ENCODE measurements at places on chromosomes 11 and 22. TPM values are rescaled to one million over a fixed set of nuclear protein-coding genes. Genes with fewer than 3 reads are reported as not detected.

GRCh38 chr11:63022441-63022840 lies 6.8 kb upstream of the SLC22A8 start:
- DNase-seq = no peak

- no peak for DNase-seq
Observed at GRCh38 chr11:3637201-3637600, 4.6 kb downstream of the ART5 start.

DNA sequence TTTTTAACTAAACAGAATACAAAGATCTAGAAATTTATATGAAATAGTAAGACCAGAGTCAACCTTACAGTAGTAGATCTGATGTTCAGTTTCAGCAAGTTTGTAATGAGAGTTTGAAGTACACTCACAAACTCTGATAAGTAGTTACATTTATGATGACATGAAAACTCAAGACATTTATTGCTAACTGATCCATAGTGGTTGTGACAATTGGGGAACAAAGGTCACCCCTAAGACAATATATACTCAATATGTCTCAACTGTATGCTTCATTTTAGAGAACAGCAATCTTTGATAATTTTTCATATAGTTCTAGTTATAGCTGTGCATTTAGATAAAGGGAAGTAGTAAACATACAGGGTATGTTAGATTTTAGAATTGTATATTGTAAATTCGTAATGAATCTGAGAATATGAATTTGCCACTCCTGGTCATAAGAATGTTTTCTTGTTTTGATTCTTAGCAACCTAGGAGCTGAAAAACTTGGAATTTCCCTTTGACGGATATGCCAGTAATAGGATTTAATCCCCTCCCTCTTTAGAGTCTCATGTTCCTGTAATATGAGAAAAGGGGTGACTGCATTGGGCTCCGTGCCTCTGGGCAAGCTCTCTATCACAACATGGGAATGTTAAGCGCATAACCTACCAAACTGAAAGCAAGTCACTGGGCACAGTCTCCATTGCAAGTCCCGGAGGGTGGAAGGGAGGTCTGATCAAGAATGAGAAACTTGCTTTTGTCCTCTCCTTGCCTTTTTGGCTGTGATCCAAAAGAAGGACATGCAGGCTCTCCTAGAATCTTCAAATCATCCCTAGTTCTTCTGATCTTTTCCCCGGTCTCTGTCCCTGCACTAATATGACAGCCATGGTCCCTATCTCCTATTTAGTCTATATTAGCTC lies 11.4 kb downstream of the OR10D3 start:
- no peak for DNase-seq

Gene RBMXL2
- not detected for total RNA-seq

GRCh38 chr11:121497176-121497998 lies 44.6 kb upstream of the SORL1-AS1 start:
- DNase-seq = no peak

Gene LRRN4CL
- total RNA-seq = 10.5 TPM

Gene CD248
- total RNA-seq = 22.9 TPM

- DNase-seq = no peak
Observed at GRCh38 chr22:26585104-26585790, 4.7 kb downstream of the TPST2 start.

- DNase-seq = peak; percentile 26
Observed at GRCh38 chr11:9506489-9507276, 45.9 kb downstream of the ZNF143 start.
